ENCODE measurements at places on chromosomes 6 and 20. TPM values are rescaled to one million over a fixed set of nuclear protein-coding genes. Genes with fewer than 3 reads are reported as not detected.

BPIFB4 gene
- not detected for total RNA-seq

HLA-DRA gene
- total RNA-seq, result 4.7 TPM

PDYN gene
- not detected for total RNA-seq

GRCh38 chr6:14222956-14223355, 105.4 kb downstream of the CD83 start:
- no peaks in the 10 kb centered on the region for H3K36me3 ChIP-seq
- H3K27me3 ChIP-seq, result no peaks in the 10 kb centered on the region
- no peak overlapping the region for H3K27ac ChIP-seq
- H3K4me1 ChIP-seq, result no peaks in the 10 kb centered on the region
- H3K4me3 ChIP-seq, result no peak overlapping the region

DNA sequence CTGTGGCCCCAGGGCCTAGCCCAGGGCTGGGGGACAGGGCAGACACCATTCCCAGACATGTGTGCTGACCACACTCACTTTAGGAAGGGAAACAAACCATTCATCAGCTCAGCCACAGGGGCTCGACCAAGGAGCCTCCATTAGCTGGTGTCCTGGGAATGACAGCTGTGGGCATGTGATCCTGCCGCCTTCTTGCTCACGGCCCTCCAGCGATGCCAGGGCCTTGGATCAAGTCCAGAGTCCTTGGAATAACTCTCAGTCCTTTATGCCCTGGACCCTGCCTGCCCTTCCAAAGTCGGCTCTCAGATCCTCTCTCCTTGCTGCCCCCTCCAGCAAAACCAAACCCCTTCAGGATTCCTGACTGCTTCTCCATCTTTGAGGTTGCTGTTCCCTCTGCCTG, 165.0 kb upstream of the RNF24 start:
- H3K27ac ChIP-seq, result no peak overlapping the region
- DNase-seq, result no peak
- no peaks in the 10 kb centered on the region for H3K4me1 ChIP-seq
- H3K27me3 ChIP-seq, result no peaks in the 10 kb centered on the region
- H3K4me3 ChIP-seq, result no peak overlapping the region

- H3K4me3 ChIP-seq, result peak overlapping the region; percentile 88
- no peak for DNase-seq
- H3K36me3 ChIP-seq, result peaks cover 3% of the 10 kb centered on the region
- peak overlapping the region; percentile 91 for H3K27ac ChIP-seq
- H3K4me1 ChIP-seq, result peaks cover 9% of the 10 kb centered on the region
These were observed 477 bp upstream of the ITPA start for GRCh38 chr20:3208786-3209256.

Measured in HCT116 (cell line).